Gastroesophageal sphincter (tissue), 4 donors: ENCODE measurements at places on chromosomes 12 and 14. TPM values are rescaled to one million over a fixed set of nuclear protein-coding genes. Genes with fewer than 3 reads are reported as not detected.
A peak's percentile ranks its signal among the peaks of the same experiment; 100 is the strongest.

DNA sequence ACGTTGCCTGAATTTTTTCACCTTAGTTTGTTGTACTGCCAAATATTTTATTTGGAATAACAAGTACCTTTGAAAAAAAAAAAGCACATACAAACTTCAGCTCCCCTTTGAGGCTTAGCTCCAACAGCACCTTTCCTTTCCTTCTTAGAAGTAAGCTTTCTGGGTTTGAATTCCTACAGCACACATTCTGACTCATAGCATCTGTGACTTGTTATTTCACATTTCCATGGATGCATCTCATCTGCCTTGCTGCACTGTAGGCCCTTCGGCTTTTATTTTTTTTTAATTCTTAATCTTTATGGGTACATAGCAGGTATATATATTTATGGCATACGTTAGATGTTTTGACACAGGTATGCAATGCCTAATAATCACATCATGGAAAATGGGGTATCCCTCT lies 7.2 kb downstream of the LGALS3 start:
- H3K4me3 ChIP-seq, result no peak overlapping the region
- no peaks in the 10 kb centered on the region for H3K27me3 ChIP-seq
- ATAC-seq, result no peak
- peaks cover 21% of the 10 kb centered on the region for H3K36me3 ChIP-seq
- peak overlapping the region; percentile 75 for H3K27ac ChIP-seq
- H3K4me1 ChIP-seq, result peaks cover 38% of the 10 kb centered on the region

DNA sequence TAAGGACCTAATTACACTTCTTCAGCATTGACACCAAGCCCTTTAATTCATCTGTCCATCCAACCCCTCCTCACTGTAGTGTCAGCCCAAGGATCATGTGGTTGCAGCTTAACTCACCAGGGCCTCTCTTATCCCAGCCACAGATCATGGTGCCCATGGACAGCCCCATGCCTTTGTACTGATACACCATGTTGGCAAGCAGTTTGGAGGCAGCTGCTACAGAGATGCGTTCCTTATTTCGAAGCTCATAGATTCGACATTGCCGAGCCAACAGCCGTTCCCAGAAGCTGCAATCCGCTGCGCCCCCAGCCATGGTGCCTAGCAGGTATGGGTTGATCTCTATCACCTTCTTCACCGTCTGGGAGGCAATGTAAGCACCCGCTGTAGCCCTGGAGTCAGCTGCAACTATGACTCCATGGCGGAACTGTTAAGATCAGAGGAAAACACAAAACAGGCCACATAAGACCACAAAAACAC lies 1.4 kb downstream of the PSMB5 start:
- peaks cover 50% of the 10 kb centered on the region for H3K4me1 ChIP-seq
- peaks cover 51% of the 10 kb centered on the region for H3K36me3 ChIP-seq
- no peak for ATAC-seq
- H3K4me3 ChIP-seq, result peak overlapping the region; percentile 85
- H3K27ac ChIP-seq, result no peak overlapping the region
- no peaks in the 10 kb centered on the region for H3K27me3 ChIP-seq

GRCh38 chr12:16037533-16037932 lies 126.4 kb downstream of the DERA start:
- no peak overlapping the region for H3K4me3 ChIP-seq
- H3K4me1 ChIP-seq, result no peaks in the 10 kb centered on the region
- no peak overlapping the region for H3K27ac ChIP-seq
- no peak for ATAC-seq

DNA sequence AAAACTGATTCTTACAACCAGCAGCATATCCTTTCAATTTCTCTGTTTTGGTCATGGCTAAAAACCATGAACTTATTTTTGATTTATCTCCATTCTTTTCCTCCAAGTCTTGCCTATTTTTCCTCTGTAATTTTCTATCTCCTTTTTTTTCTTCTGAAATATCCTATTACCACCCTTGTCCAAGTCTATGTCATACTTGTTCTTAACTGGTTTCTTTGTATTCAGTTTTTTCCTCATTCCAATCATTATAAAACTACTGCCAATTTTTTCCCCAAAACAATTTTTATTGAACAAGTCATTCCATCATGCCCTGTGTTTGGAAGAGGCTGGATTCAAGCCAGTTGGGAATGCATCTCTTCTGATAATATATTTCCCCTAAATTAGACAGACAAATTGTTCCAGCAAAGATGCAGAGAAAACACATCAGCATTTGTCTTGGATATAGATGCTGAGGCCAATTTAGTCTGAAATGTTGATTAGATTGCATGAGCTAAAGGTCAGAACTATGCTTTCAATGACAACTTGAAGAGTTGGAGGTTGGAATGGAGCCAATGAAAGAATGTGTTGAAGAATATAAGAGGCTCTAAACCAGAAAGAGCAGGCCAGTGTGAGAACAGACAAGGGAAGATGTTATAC lies 30.7 kb downstream of the OTOGL start:
- no peak overlapping the region for H3K4me3 ChIP-seq
- H3K36me3 ChIP-seq, result no peaks in the 10 kb centered on the region
- peak; percentile 28 for ATAC-seq
- peaks cover 11% of the 10 kb centered on the region for H3K4me1 ChIP-seq
- peak overlapping the region; percentile 72 for H3K27ac ChIP-seq

DNA sequence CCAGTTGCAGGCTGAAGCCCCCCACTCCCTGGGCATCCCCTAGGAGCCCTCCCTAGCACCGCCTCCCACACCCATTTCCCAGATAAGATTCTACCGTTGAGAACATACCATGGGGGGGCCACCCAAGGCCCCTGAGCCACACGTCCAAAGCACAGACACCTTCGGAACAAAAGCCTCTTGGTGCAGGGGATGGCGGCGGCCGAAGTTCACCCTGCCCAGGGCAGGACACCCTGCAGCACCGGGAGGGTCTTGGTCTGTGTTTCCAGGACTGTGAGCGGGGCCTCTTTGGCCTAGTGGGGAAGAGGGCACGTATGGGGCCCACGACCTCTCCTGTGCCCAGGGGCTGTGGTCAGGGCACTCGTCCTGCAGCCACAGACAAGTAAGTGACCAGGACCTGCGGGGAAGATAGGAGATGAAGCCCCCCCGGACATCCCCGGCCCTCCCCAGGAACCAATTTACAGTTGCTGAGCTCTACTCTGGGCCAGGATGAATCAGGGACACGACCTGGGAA lies 154.3 kb upstream of the C14orf180 start:
- peaks cover 60% of the 10 kb centered on the region for H3K27me3 ChIP-seq
- H3K36me3 ChIP-seq, result no peaks in the 10 kb centered on the region
- ATAC-seq, result no peak
- no peak overlapping the region for H3K27ac ChIP-seq
- H3K4me3 ChIP-seq, result no peak overlapping the region

DNA sequence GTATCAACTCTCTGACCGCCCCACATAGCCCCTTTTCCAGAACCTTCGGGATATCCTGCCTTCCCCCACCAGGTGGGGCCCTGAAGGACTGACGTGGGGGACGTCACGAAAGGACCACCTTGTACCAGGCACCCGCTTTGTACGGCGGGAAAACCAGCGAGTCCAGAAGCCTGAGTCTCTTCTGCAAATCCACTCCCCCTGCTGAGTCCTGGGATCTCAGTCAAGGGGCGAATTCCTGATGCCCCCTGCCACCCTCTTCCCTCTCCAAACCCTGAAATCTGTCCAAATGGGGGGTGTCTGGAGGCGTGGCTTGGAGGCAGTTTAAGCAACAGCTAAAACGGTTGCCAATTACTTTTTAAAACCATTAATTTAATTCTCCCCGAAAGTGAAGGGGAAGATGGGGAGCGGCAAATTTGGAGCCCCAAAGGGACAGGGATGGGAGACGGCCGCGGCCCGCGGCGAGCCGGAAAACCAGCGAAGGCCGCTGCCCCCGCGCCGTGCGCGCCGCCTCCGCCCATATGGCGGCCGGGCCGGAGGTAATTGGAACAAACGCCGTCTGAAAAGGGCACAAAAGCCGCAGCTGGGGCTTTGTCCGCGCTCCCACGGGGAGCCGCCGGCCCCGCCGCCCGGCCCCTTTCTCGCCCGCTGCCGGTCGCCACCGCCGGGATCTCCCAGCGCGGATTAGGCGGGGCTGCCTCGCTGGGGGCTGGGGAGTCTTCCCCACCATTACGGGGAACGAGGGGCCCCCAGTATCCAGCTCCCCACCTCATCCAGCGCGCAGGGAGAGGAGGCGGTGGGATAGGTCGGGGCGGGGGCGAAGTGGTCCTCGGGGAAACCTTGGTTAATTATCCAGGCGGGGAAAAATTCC lies 6.6 kb downstream of the LHX5 start:
- no peaks in the 10 kb centered on the region for H3K36me3 ChIP-seq
- H3K4me3 ChIP-seq, result peak overlapping the region; percentile 34
- ATAC-seq, result no peak
- H3K27ac ChIP-seq, result no peak overlapping the region
- H3K4me1 ChIP-seq, result no peaks in the 10 kb centered on the region
- peaks cover 98% of the 10 kb centered on the region for H3K27me3 ChIP-seq

DNA sequence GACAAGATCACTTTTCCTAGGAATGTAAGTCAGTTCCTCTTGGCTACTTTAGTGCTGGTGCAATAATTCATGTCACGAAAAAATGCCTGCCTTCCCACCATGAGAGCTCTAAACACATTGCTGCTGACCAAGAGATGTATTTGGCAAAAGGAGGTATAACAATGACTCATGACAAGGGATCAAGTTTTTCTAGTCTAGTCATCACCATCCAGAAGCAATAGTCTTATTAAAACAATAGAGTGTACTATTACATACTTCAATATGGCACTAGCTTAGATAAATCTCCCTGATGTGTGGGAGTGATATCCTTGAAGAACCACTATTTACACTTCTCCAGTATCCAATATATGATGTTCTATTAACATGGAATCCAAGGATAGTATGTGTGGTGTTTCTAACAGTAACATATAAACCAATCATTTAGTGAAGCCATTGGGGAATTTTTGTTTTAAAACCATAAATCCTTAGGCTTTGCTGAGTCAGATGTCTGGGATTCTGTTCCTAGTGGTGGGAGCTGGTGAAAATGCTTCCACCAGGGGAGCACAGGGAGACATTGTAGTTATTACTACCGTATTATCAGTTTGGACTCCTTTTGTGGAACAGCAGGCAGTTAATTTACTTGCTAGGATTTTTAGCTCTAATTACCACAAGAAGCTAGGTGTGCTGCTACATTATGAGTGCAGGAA lies 1387.5 kb downstream of the LRFN5 start:
- H3K36me3 ChIP-seq, result no peaks in the 10 kb centered on the region
- H3K27ac ChIP-seq, result no peak overlapping the region
- H3K4me1 ChIP-seq, result no peaks in the 10 kb centered on the region
- H3K4me3 ChIP-seq, result no peak overlapping the region
- ATAC-seq, result no peak

DNA sequence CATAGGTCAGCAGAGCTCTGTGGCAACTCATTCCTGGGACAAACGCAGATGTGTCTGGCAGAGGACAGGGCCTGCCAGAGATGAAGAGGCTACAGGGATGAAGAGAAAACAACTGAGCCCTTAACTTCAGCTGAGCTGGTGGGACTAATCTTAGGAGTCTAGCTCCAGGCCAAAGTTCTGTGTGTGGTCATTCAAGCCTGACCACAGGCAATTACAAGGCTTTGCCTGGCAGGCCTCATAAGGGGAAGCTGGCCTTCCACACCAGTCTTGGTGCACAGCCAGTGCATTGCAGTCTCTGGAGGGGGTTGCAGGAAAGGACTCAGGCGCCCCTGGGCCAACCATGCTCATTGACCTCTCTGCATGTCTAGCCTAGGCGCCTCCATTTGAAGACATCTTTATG lies 127.6 kb upstream of the DAAM1 start:
- H3K4me1 ChIP-seq, result no peaks in the 10 kb centered on the region
- H3K27me3 ChIP-seq, result no peaks in the 10 kb centered on the region
- no peak overlapping the region for H3K4me3 ChIP-seq
- H3K36me3 ChIP-seq, result no peaks in the 10 kb centered on the region
- no peak for ATAC-seq

- no peak for ATAC-seq
- no peak overlapping the region for H3K4me3 ChIP-seq
- no peak overlapping the region for H3K27ac ChIP-seq
- H3K4me1 ChIP-seq, result peaks cover 31% of the 10 kb centered on the region
These were observed 727.6 kb downstream of the DIO2 start for GRCh38 chr14:79483477-79484388.

DNA sequence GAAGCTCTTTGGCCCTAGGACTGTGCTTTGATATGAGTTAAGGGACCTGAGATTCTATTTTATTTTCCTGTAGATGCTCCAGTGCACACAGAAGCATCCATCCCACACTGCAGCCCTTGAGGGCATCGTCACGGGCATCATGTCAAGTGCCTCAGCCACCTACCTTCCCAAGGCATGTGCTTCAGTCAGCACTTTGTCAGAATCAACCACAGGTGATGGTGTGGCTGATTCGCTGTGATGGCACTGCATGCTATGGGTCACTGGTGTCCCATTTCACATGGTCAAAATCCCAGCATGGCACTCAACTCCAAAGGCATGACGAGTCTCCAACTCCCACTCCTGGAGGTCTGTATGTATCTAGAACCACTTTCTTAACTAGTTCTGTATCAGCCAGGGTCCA lies 100.8 kb downstream of the AACS start:
- H3K36me3 ChIP-seq, result no peaks in the 10 kb centered on the region
- H3K27me3 ChIP-seq, result peaks cover 18% of the 10 kb centered on the region
- no peak overlapping the region for H3K27ac ChIP-seq
- no peak overlapping the region for H3K4me3 ChIP-seq

DNA sequence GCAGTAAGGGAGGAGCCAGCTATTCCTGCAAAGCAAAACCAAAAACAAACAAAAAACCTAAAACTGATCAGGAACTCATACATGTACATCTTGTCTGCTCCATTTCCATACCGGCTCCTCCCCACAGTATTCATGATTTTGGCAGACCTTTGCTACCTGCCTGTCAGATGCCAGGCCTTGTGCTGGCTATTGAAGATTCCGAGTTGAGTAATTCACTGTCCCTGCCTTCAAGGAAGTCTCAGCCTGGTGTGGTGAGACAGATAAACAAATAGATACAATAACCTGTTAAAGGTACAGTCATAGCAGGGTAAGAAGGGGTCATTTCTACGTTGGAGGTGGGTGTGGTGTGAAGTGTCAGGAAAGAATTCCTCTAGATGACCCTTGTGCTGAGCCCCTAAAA lies 42.7 kb downstream of the SUSD6 start:
- H3K4me1 ChIP-seq, result peaks cover 63% of the 10 kb centered on the region
- no peak for ATAC-seq
- H3K27ac ChIP-seq, result peak overlapping the region; percentile 39

GRCh38 chr12:122064780-122065588 lies 13.6 kb upstream of the MLXIP start:
- H3K27ac ChIP-seq, result peak overlapping the region; percentile 84
- H3K4me1 ChIP-seq, result peaks cover 84% of the 10 kb centered on the region
- H3K36me3 ChIP-seq, result peaks cover 8% of the 10 kb centered on the region
- no peak overlapping the region for H3K4me3 ChIP-seq
- ATAC-seq, result no peak
- no peaks in the 10 kb centered on the region for H3K27me3 ChIP-seq

The CPM gene
- 53.5 TPM for total RNA-seq

The GPX2 gene
- total RNA-seq, result 0.93 TPM

The NOS1 gene
- 1.8 TPM for total RNA-seq

The OR6C2 gene
- not detected for total RNA-seq
